ENCODE measurements at places on chromosomes 16 and 17.

GRCh38 chr16:7992616-7993015 lies 597.7 kb downstream of the TMEM114 start:
- DNase-seq: no peak

GRCh38 chr16:10668322-10669045 lies 26.2 kb downstream of the TEKT5 start:
- DNase-seq: no peak

DNA sequence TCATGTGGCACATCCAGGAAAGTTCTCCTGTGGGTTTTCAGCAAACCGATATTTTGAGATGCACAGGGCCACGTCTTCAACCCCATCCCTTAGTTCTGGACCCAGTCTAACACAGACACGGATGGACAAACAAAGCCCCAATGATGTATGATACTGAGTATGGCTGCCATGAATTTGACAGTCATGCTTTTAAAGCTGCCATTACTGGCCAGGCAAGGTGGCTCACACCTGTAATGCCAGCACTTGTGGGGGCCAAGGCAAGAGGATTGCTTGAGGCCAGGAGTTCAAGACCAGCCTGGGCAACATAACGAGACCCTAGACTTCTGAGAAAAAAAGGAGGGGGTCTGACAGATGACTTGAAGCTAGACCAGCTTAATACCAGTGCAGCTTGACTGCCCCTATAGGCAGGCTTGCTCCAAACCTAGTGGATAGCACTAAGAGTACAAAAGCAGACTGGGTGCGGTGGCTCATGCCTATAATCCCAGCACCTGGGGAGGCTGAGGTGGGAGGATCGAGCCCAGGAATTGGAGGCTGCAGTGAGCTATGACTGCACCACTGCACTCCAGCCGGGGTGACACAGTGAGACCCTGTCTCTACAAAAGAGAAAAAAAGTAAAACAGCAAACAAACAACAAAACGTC lies 10.8 kb upstream of the ZNF629 start:
- DNase-seq: no peak

- DNase-seq: no peak
Measured at GRCh38 chr17:82899941-82900340, 60.1 kb upstream of the ZNF750 start.

DNA sequence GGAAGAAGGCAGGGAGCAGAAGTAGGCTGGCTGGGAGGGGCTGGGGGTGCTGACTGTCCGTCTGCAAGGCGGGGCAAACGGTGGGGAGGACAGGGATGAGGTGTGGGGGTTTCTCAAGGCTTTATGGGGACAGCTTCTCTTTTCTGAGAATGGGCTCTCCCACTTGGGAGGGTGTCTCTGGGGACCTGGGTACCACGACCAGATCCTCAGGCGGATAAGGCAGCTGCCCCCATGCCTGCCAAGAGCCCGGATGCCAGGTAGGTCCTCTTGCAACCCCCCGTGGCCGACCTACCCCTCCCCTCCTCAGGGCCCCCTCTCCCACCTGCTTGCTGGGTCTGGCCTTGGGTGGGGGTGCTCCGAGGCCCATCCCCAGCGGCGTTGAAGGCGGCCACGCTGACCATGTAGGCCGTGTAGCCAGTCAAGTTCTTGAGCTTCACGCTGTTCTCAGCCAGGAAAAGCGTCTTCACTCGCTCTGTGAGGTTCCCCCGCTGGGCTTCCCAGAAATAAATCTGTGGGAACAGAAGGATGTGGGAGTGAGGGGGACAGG lies 56.4 kb upstream of the CDC42EP4 start:
- DNase-seq: no peak

DNA sequence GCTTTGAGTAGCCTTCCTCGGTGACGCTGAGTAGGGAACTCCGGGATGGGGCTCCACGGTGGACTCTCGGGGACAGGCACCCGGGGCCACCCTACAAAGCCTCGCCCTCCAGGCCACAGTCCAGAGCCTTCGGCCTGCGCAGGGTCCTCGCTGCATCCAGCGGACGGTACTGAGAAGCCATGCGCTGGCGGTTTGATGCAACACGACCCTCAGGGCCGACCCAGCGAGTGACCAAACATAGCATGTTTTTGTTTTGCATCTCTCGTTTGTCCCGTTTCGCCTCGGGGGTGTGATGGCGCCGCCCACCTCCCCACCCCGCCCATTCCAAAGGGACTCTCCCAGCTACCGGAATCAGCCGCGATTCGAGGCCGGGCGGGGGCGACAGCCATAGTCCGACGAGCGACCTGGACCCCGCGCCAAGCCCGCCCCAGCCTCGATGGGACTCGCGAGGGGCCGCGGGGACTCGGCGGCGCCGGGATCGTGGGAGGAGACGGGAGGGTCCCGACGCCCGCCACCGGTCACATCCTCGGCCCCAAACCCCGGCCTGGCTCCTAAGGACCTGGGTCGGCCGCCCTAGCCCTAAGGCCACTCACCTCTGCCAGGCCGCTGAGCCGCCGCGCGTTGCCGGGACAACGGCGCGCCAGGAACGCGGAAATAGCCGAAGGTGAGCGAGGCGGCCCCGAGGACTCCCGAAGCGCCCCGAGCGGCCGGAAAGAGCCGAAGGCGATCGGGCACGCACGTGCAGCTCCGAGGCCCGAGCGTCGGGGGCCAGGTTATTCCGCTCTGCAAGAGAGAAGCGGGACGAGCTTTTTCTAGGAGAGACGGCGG lies 1.6 kb downstream of the IFT140 start:
- DNase-seq: peak; percentile 25

DNA sequence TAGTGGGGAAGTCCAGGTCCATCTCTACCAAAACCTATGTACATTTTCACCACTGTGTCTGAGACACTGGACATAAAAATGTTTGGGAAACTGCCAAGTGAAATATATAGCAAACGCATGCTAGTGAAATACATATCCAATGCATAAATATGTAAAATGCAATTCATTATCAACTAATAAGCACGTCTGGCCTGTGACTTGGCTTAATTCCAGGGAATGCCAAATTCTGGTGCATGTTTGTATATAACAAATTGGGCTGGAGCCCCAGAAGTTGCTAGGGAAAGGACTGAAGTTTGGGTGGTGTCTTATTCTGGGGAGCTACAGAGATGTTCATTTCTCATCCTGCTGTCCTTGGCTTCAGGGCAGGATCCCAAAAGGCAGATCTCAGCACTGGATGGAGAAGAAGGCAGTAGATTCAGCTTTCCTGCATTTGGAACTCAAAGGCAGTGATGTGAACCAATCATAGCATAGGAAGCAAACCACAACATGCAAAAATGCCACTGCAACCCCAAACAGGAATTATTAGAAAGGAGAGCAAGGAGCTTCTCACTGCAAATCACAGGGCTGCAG lies 184.3 kb downstream of the HS3ST3A1 start:
- no peak for DNase-seq

- DNase-seq: no peak
Measured at GRCh38 chr17:56891751-56892150, 22.1 kb downstream of the TRIM25 start.

- DNase-seq: no peak
Measured at GRCh38 chr17:53092072-53092471, 730.7 kb upstream of the KIF2B start.

DNA sequence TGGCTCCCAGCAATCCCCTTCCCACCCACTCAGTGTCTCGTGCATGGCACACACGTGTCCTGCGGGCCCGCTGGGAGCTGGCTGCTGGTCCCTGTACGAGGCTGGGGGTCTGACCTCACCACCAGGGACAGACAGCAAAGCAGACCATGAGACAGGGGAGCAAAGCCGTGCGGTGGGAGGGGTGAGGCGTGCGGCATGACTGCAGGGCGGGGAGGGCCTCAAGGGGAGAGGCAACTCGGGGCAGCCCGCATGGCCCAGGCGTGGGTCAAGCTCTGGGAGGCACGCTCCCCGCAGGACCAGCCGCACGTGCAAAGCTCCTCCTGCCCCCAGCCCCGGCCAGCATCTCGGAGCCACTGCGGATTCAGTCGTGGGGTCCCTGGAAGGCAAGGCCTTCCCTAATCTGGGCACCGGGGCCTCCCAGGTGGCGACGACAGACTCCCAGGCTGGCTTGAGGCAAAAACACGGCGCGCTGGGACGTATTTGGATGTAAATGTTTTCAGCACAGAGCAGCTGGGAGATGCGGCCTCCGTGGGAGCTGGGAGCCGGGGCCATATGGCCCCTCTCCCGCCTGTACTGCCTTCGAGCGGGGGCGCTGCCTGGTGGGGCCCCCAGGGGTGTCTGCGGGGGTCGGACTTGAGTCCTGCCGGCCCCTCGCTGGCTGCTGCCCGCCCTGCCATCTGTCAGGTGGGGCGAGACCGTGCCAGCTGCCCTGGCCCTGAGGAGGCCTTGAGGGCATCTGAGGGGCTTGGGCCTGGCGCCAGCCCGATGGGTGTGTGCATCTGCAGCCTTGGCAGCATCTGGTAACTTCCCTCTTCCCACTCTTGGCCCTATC lies 12.2 kb upstream of the CBFA2T3 start:
- no peak for DNase-seq

DNA sequence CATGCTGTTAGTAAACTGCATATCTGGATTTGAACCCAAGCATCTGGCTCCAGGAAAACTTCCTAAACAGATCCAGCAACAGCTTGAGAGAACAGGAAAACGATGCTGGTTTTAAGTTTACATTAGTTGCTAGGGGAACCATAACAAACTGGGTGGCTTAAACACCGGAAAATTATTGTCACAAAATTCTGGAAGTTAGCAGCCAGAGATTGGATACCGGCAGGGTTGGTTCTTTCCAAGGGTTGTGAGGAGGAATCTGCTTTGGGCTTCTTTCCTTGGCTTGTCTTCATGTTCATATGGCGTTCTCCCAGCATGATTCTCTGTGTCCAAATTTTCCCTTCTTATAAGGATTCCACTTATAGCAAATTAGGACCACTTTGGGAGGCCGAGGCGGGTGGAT lies 276.9 kb upstream of the TOM1L1 start:
- DNase-seq: no peak

Measured in NCI-H2081 treated with DMSO at 0.1 percent for 48 hours (cell line).